ENCODE measurements at places on chromosomes 6 and 20.

DNA sequence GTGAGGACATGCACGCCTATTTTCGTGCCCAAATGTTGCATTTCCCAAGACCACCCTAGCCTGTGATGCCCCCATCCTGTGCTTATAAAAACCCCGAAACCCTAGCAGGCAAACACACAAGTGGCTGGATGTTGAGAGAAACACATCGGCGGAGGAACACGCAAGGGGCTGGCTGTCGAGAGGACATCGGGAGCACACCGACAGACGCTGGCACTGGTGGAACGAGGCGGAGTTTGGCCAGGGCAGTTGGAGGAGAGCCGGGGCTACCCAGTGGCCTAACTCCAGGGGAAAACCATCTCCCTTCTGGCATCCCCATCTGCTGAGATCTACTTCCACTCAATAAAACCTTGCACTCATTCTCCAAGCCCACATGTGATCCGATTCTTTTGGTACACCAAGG lies 225.9 kb upstream of the GRIK2 start:
- DNase-seq = no peak

DNA sequence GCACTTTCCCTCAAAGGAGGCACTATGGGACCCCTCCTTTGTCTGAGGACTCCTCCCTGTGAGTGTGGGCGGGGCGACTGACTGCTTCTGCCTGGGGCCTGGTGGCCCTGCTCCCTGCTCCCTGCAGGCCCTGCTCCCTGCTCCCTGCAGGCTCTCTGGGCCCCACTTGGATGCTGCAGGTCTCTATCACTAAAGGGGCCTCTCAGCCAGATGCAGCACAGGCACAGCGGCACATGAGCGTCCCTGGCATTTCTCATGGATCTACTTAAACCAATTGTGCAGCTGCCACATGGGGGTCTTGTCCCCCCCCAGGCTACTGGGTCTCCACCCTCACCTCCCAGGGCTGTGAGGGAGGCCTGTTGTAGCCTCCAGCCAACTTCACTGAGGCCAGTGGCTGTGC lies 7.8 kb downstream of the EEF1A2 start:
- no peak for DNase-seq

DNA sequence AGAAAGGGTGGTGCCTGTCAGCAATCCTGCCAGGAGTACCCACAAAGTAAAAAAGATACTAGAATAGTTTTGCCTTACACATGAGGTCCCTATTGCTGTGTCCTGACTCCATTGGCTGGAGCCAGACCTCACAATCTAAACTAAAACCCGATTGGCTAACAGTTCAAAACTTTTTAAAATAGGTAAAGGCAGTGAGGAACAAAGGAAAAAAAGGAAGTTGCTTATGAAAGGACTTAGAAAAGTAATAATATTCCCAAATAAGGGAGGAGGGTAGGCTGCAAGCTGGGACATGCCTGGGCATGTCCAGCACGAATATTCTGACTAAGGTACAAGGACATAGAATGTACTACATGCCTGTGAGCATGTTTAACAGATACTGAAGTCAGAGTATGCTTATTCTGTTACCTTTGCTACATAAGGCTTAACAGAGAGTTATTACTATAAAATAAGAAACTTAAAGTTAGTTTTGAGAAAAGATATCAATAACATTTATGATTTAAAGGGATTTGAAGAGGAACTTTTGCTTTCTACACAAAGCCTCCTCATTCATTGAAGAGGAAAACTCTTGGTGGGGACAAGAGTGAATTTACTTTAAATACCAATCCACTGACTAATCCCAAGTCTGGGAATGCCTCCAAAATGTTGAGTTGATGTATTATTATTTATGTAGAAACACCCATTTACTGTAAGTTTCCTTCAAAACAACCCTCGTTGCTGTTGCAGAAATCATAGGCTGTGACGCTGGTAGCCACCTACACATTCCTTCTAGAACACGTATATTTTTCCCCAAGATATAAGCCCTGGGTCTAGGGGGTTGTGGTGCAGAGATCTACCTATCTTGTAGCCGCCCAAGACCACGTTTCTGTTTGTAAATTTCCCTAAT lies 8.2 kb upstream of the MTHFD1L start:
- DNase-seq = no peak

- no peak for DNase-seq
Measured at GRCh38 chr6:33683051-33683571, 28.4 kb downstream of the UQCC2 start.

GRCh38 chr6:54060286-54060685 lies 51.0 kb upstream of the MLIP start:
- DNase-seq = no peak

GRCh38 chr6:33427585-33428223 lies 7.8 kb downstream of the SYNGAP1 start:
- DNase-seq = peak; percentile 79
